ENCODE measurements at places on chromosomes 16 and 17.

DNA sequence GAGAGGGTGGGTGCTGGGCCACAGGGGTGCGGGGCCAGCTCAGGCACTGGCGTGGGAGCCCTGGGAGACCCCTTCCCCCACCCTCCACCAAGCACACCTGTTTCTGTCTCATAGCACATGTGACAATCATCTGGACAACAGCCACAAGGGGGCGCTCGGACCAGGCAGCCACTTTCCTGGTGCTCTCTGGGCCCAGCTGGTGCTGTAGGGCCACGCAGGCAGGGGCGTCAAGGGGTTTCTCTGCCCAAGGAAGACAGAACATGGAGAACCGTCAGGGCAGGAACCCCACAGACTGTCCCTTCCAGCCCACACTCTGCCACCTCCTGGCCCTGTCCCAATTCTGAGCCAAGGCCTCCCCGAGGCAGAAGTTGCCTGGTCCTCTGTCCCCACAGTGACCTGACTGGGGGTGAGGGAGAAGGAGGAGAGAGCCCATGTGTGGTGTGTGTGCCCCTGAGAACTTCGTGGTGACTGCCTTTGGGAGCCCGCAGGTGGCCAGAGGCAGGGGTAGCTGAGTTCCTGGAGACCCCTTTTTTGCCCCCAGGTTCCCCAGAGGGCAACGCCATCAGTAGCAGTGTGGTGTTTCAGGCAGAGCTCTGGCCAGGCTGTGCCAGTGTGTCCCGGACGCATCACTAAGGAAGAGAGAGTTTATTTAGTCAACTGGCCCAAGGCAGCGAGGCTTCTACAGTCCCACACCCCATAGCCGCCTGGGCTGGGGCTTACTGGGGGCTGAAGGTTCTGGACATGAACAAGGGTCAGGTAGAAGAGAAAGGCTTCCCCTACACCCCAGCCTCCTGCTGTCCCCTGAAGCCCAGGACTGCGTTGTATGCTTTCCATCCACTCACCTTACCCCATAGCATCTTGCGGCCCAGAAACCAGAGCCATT is 3.1 kb upstream of the SETD6 start:
- peak; percentile 80 for DNase-seq

GRCh38 chr16:81204798-81205680 is 33.5 kb upstream of the BCO1 start:
- no peak for DNase-seq

DNA sequence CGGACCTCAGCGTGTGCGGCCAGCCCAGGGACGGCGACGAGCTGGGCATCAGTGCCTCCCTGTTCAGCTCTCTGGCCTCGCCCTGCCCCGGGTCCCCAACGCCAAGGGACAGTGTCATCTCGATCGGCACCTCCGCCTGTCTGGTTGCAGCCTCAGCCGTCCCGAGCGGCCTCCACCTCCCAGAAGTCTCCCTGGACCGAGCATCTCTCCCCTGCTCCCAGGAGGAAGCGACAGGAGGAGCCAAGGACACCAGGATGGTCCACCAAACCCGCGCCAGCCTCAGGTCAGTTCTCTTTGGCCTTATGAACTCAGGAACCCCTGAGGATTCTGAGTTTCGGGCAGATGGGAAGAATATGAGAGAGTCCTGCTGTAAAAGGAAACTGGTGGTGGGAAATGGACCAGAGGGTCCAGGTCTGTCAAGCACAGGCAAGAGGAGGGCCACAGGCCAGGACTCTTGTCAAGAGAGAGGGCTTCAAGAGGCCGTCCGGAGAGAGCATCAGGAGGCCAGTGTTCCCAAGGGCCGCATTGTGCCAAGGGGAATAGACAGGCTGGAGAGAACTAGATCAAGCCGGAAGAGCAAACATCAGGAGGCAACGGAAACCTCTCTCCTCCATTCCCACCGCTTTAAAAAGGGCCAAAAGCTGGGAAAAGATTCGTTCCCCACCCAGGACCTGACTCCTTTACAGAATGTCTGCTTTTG is 825 bp downstream of the HASPIN start:
- no peak for DNase-seq

GRCh38 chr17:49471089-49471683 is 23.9 kb upstream of the NGFR start:
- no peak for DNase-seq

GRCh38 chr17:58993311-58993710 is 113.4 kb downstream of the TRIM37 start:
- DNase-seq, result no peak

DNA sequence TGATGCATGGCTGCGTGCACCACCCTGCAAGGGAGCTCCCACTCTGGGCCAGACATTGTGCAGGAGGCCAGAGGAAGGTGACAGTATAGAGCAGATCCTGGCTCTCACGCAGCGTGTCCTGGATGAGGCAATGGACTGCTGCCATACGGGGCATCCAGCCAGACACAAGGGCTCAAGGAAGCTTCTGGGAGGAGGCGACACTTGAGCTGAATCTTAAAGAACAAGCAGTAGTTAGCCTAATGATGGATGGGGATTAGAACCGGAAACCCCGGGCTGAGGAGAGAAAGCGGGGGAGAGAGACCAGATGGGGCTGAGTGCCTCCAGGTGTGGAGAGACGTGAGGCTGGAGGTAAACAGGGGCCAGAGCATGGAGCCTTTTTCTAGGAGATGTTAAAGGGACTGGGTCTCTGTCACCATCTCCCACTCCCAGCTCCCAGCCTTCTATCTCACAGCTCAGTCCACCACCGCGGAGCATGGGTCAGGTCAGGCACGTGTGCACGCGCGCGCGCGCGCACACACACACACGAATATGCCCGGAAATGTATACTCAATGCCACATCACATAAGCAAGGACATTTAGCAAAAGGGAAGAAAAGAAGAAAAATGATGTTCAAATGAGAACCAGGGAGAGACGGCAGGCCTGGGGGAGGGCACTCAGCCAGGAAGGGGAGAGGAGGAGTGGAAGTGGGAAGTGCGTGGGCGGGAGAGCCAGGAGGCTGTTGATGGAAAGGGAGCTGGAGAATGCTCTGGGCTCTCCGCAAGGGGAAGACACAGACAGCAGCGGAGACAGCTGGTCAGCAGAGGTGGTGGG is 46.3 kb downstream of the CCDC42 start:
- DNase-seq, result no peak

- no peak for DNase-seq
These were observed 5.0 kb downstream of the TAX1BP3 start for GRCh38 chr17:3663102-3664011.

GRCh38 chr17:17792037-17792550 is 44.7 kb downstream of the SREBF1 start:
- no peak for DNase-seq

- no peak for DNase-seq
These were observed 18.4 kb downstream of the SLC6A4 start for GRCh38 chr17:30217054-30217453.

GRCh38 chr17:3799181-3799945 is 1.6 kb downstream of the ITGAE start:
- DNase-seq, result no peak

- no peak for DNase-seq
These were observed 6.5 kb upstream of the LASP1NB start for GRCh38 chr17:38918916-38919315.

DNA sequence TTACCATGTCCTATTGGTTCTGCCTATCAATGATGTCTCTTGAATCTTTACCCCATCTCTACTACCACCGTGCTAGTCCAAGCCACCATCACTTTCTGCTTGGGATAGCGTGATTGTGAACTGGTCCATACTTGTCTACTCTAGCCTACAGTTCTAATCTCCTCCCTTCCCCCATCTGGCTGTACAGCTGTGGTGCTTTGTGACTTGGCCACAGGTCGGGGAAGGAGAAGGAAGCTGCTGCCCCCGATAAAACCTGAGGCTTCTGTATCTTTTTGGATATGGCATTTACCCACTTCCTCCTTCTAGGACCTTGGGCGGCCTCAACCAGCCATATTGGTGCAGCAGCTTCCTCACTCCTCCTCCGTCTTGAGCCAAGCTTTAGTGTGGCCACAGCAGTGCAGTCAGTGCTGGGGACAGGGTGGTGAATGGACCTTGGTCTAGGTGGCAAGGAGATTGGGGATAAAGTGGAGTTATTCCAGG is 314 bp upstream of the ITGA2B start:
- no peak for DNase-seq

DNA sequence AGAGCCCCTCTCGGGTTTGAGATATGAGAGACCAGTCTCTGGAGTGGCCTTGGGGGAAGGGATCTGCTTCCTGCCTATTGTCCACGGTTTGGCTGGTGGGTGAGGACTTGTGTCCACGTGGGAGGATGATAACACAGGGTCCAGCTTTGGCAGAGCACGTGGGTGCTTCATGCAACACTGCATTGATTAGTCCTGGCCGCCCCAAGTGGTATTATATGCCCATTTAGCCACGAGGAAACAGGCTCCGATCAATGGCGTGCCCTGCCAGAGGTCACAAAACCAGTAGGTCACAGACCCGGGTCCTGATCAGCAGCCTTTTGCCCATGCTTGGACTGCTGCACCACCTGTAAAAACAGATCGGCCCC is 141.6 kb downstream of the RGS9 start:
- no peak for DNase-seq

- DNase-seq, result no peak
These were observed 121.6 kb upstream of the SMURF2 start for GRCh38 chr17:64783556-64784352.

- DNase-seq, result no peak
These were observed 7.4 kb downstream of the FOXF1 start for GRCh38 chr16:86517652-86518258.

GRCh38 chr17:81056312-81056711 is 21.4 kb downstream of the BAIAP2 start:
- no peak for DNase-seq

DNA sequence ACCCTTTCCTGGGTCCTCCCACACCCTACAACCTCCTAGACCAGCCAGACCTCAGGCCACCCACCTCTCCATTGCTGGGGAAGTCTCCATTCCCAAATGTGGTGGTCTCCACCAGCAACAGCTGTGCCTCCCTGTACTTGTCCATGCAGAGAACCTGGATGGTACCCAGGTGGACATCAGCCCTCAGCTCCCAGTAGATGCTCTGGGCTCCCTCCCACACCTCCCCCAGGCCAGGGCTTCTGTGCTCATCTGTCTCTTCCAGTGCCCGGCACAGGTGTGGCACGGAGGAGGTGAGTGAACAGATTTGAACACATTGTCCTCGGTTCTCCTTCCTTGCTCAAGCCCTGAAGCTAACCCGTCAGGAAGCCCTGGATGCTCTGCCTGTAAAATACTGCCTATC is 34.6 kb downstream of the LGALS9 start:
- no peak for DNase-seq

DNA sequence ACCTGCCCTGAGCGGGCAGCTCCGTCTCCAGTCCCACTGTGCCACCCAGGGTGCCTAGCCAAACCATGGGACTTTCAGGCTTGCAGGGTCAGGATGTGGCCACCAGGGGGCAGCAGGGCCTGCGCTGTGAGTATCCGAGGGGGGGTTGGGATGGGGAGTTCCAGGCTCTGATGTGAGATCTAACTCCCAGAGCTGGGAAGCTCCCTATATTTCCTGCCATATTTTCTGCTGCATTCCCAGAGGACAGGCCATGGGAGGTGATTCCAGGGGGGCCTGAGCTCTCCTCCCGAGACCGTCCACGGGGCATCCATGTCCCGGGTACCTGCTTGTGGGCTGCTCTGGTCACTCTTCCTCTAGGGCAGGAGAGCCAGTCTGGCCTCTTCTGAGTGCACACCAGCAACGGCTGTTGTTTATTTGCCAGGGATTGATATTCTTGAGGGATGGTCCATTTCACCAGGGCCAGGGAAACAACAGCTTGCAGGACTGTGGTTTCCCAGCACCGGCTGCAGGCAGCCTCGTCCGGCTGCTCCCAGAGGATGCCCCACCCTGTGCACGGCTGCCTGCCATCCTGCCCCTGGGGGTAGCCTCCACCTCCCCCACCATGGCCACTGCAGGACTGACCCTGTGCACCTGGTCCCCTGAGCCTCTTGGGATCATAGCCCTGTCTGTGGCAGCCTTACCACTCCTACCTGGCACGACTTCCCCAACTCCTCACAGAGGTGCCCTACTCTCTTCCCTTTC is 1.2 kb downstream of the GPR142 start:
- peak; percentile 62 for DNase-seq

- DNase-seq, result no peak
These were observed 552.7 kb upstream of the PSMD7 start for GRCh38 chr16:73743665-73744496.

GRCh38 chr16:2086812-2087747 is 39.3 kb downstream of the TSC2 start:
- DNase-seq, result no peak

DNA sequence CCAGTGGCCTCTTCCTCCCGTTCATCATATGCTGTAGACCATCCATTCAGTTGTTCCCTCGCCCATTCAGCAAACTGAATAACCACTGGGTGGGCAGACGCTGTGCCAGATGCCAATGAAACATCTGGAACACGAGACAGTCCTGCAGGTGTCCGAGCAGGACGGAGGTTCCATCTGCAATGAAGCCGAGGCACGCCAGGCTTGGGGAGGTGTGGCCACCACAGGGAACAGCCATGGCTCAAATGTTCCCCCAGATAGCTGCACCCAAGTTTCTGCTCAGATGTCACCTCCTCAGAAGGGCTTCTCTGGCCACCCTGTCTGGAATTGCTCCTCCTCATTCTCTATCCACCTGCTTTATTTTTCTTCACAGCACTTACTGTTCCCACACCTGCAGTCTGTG is 30.5 kb downstream of the UBE2O start:
- DNase-seq, result no peak

GRCh38 chr16:25040543-25040942 is 25.4 kb upstream of the ARHGAP17 start:
- no peak for DNase-seq

GRCh38 chr17:51305182-51305581 is 44.8 kb downstream of the UTP18 start:
- DNase-seq, result no peak

GRCh38 chr16:80355335-80355734 is 185.5 kb upstream of the DYNLRB2 start:
- DNase-seq, result no peak

DNA sequence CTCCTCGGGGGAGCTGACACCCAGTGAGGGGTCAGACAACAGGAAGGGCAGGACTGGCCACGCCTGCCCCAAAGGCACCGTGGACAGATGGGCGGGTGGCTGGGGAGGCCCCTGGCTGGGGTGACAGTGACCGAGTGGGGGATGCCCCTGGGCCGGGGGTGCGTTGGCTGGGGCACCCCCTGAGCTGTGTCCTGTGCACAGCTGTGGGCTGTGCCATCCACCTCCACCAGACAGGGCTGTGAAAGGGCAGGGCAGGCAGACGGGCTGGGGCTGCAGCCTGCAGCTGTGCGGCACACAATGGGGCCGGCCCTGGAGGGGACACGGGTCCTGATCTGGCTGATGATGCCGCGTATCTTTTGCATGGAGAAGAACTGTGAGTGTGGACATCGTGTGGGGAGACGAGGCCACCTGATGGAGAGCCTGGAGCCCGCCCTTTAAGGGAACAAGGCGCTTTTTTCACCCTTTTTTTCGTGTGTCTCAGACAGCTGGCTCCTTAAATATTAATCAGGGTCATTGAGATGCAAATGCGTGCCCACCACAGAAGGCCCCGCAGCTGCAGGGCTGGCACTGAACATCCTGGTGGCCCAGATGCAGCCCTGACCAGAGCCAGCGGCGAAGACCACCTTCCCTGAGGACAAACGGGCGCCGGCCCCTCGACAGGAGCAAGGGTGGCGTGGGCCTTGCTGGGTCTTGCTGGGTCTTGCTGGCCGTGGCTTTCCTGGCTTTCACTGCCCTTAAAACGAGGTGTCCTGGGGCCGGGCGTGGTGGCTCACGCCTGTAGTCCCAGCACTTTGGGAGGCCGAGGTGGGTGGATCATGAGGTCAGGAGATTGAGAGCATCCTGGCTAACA is 42.4 kb upstream of the GNG13 start:
- DNase-seq, result no peak

GRCh38 chr16:4098501-4098900 is 17.7 kb downstream of the ADCY9 start:
- no peak for DNase-seq

GRCh38 chr17:156094-156621 is 18.8 kb downstream of the SCGB1C2 start:
- DNase-seq, result no peak

Data from stimulated activated CD8-positive, alpha-beta memory T cell treated with anti-CD3 and anti-CD28 coated beads, Interleukin-4, amount 100 ng/mL, for 24 hours (primary cell).